ENCODE measurements at places on chromosomes 7 and 10.

- no peak for DNase-seq
These were observed 44.9 kb downstream of the HYCC1 start for GRCh38 chr7:22969010-22969431.

- no peak for DNase-seq
These were observed 26.9 kb downstream of the MYPN start for GRCh38 chr10:68135922-68136792.

GRCh38 chr10:32266979-32267378, 80.0 kb downstream of the EPC1 start:
- DNase-seq: no peak

GRCh38 chr7:70704831-70705346, 427.1 kb upstream of the GALNT17 start:
- no peak for DNase-seq
